ENCODE measurements at places on chromosomes 12 and 14.

GRCh38 chr14:56004786-56005185 lies 113.4 kb upstream of the PELI2 start:
- DNase-seq = no peak

GRCh38 chr12:53575502-53576249 lies 50.5 kb downstream of the ATF7 start:
- DNase-seq = peak; percentile 96

DNA sequence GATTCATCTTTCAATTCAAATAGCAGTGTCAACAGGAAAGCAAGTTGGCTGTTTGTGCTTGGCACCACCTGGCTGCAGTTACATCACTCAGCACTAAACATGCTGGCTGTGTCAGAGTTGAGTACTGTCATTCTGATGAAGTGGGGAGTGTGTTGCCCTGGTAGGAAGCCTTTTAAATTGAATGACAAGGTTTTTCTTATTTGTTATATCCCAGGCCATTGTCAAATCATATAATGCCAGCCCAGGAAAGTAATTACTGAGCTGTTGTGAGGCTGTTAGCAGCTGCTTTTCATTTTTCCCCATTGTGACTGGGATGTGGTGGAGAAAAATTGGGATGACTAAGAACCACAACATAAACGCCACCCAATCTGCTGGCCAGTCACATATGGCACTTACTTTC lies 106.5 kb upstream of the PRKD1 start:
- DNase-seq = no peak

- no peak for DNase-seq
These were observed 4.5 kb upstream of the KLHL33 start for GRCh38 chr14:20440465-20440864.

DNA sequence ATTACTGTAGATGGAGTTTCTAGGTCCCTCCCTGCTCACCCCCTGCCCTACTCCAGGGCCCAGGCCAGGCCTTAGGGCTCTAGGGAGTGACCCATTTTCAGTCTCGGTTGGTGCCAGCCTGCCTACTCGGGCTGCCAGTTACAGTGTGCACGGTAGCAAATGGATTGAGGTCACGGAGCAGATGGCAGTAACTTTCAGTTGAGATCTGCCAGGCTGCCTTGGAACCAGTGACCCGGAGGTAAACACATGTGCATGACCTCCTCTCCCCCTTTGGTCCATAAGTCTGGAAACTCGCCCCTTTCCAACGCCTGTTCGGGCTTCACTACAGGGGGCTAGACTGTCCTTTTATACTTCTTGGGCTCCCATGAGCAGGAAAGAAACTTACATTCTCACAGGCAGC lies 139.7 kb upstream of the TBX3 start:
- DNase-seq = no peak

DNA sequence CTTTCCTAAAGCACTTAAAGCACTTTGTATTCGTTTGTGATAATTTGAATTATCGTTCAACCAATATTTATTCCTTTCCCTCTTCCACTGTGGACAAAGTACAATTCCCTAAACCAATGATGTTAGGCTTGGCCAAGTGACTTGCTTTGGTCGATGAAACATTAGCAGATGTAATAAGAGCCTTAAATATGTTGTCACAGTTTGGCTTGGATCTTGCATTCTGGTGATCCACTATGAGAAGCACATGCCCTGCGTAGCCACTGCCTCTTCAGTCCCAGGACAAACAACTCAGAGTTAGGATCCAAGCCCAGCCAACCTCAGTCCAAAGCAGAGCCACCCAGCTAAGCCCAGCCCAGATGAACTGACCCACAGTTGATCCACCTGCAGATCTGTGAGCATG lies 8.4 kb upstream of the C12orf75 start:
- DNase-seq = no peak

DNA sequence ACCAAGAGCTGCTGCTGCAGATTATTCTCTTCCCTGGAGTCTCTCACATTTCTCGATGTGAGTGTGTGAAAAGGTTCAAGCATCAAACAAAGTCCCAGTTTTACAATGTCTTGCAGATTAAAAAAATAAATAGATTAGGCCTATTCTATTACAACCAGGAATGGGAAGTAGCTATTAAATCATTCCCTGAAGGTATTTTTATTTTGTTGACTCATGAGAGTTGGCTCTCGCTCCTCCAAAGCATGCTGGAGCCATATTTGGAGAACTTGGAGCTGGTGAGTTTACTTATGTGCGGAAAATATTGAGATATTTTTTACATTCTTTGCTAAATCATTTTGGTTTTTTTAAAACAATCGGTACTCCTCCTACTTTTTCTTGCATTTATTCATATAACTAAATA lies 572.3 kb downstream of the ETNK1 start:
- no peak for DNase-seq

DNA sequence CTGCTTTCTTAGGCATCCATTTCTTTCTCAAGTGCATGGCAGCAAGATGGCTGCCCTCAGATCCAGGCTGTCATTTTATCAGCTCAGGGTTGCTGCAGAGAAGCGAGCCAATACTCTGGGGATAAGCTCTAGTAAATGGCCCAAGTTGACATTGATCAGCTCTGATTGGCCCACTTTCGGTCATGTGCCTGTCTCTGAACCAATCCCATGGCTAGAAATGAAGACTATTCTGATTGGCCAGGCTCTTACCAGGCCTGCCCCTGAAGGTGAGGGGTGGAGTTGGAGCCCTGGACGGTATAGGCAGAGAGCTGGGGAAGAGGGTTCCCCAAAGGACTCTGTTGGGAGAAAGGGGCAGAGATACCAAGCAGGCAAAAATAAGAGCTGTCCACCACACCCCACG lies 41.4 kb downstream of the MYO1H start:
- DNase-seq = no peak

GRCh38 chr14:78985668-78986381 lies 815.7 kb downstream of the NRXN3 start:
- DNase-seq = no peak

- peak; percentile 21 for DNase-seq
These were observed 897 bp downstream of the ACTR10 start for GRCh38 chr14:58200846-58201245.

- no peak for DNase-seq
These were observed 20.1 kb upstream of the CERS5 start for GRCh38 chr12:50187084-50187900.

DNA sequence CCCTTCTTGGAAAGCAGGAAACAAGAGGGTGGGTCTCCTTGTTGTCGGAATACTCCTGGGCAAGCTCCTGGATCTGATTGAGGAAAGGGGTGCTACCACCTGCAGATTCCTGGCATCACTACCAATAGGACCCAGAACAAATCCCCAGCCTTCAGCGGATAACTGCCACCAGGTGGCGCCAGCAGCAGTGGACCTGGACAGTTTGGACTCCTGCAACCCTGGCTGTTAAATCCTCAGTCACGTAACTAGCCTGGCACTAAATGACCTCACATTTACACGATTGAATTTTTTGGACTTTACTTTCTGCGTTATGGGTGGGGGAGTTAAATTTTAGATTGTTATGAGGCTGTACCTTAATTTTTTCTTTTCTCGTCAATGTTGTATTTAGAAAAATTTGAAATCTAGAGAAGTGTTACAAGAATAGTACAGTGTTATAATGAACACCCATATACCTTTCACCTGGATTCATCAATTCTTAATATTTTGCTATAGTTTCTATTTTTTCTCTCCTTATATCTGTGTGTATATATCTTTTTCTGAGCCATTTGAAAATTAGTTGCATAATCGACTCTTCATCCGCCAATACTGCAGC lies 95.6 kb downstream of the GAS2L3 start:
- peak; percentile 83 for DNase-seq

DNA sequence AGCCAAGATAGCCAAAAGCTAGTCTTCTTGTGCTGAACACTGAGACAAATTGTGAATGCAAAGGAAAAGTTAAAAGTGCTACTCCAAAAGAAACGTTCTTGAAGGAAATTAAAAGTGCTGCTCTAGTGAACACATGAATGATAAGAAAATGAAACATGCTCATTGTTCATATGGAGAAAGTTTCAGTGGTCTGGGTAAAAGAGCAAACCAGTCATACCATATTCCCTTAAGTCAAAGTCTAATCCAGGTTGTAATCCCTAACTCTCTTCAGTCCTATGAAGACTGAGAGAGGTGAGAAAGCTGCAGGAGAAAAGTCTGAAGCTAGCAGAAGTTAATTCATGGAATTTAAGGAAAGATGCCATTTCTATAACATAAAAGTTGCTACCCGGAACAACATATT lies 121.5 kb downstream of the MNAT1 start:
- DNase-seq = no peak

DNA sequence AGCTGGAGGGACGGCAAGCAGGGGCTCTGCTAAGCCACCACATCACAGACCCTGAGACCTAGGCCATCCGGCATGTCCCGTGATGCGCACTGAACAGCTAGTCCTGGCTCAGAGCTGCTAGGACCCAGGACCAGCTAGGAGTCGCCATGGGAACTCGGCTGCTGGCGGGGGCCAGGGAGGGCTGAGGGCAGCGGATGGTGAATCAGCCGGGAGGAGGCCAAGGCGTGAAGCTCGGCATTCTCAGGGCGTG lies 5.1 kb downstream of the AHNAK2 start:
- no peak for DNase-seq

- DNase-seq = peak; percentile 66
These were observed 1.7 kb downstream of the SINHCAF start for GRCh38 chr12:31324116-31324844.

GRCh38 chr12:21795648-21796328 lies 21.3 kb upstream of the KCNJ8 start:
- no peak for DNase-seq

GRCh38 chr12:130872179-130873096 lies 572 bp downstream of the RAN start:
- peak; percentile 14 for DNase-seq

- DNase-seq = no peak
These were observed 1832.8 kb upstream of the FLRT2 start for GRCh38 chr14:83697099-83697498.

- DNase-seq = peak; percentile 18
These were observed 14.0 kb downstream of the CCER1 start for GRCh38 chr12:90940872-90941499.

GRCh38 chr12:2333491-2334195 lies 280.9 kb downstream of the CACNA1C start:
- DNase-seq = peak; percentile 77

DNA sequence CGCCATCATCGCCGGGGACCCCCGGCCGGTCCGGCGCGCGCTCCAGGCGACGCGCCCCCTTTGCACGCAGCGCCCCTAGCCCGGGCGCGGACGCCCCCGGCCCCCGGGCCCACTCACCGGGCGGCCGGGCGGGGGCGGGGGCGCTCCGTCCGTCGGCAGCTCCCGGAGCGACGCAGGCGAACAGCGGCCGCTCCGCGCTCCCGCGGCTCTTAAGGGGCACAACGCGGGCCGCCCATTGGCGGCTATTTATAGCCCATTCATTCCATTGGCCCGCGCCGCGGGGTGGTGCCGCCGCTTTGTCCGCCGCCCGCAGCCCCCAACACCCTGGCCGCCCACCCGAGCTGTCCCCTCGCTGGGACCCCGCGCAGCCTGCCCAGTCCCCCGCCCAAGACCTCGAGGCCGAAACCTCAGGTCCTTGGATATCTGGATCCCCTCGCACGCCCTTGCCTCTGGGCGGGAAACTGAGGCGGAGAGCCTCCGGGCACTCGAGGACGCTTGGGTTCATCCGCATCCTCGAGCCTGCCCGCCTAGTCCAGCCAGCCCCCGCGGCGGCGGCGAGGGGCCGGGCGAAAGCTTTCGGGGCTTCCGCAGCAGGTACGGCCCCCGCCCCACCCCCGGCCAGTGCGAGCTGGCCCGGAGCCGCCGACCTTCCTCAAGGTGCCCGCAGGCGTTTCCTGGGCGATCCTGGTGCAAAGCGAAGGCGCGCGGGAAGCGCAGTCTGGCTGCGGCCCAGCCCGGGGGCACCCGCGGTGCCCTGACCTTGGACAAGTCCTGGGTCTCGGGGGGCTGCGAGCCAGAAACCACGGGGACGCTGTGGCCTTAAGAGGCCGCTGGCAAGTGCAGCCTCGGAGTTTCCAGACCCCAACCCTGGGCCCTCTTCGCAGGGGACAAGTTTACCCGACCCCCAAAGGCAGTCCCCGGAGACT lies at the start of gene CKB:
TSS of gene CKB (minus strand) at position 182 of the 926 bp plus-strand sequence. CDS start 337 bp downstream, outside the sequence.
- DNase-seq = peak; percentile 51

- no peak for DNase-seq
These were observed 345.0 kb upstream of the SFSWAP start for GRCh38 chr12:131365821-131366260.

GRCh38 chr12:129101404-129101803 lies 248.1 kb downstream of the GLT1D1 start:
- DNase-seq = no peak

GRCh38 chr12:81644503-81644902 lies 114.6 kb downstream of the PPFIA2 start:
- peak; percentile 65 for DNase-seq

DNA sequence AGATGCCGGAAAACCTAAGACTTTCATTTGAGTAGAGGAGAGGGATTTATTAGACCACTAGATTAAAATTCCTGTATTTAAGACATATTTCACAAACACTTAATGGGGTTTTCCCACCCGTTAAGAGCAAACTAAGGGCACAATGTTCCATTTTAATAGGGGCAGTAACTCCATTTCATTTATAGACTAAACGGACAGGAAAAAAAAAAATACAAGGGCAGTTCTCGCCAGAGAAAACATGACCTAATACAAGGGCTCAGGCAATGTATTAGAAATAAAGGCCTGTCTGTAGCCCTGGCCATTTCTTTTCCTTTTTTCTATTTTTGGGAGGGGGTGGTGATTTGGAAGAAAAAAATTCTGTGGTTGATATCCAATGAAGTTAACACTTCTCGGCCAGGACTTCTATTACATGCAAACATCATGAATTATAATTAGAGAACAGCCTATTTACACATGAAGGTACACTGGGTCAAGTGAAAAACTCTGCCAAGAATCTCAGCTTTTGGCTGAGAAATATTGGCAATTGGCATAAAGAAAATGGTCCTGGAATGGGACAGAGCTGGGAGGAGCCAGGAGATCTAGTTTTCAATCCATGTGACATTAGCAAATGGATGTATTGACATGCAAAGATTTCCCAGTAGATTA lies 641.1 kb upstream of the TBX3 start:
- no peak for DNase-seq

DNA sequence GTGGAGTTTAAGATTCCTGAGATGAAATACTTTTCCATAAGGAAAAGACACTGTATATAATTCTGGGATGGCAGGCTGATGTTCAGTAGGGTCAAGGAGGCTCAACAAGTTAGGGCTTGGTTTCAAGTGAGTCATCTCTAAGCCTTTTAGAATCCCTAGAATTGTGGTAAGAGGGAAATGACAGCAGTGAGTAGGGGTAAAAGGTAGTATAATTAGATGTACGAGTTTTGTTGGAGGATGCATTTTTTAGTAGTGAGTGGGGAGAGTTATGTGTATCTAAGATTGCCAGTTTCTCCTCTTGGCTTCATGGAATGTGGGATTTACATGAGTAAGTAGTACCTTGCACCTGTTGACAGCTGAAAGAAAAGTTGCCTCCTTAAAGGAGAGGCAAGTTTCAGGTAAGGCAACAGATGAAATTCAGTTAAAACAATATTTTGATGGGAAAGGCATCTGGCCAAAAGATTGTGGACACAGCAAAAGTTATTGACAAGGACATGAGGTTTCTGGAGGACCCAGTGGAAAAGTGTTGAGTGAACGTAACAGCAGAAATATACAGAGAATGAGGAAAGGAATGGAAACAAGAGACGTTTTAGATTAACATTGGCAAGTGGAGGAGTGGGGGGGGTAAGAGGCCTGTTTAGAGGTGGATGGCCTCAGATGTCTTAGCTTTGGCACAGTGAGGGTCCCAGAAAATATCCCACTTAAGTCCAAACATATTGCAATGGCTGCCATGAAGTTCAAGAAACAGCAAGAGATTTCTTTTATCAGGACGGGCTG lies 21.8 kb downstream of the LMO3 start:
- no peak for DNase-seq

All from inflammatory macrophage treated with lipopolysaccharide for 1 hour (primary cell).